Activated CD8-positive, alpha-beta memory T cell treated with anti-CD3 and anti-CD28 coated beads, Interleukin-2, amount 50 U/mL, for 48 hours (primary cell): ENCODE measurements at places on chromosomes 13 and 19.

DNA sequence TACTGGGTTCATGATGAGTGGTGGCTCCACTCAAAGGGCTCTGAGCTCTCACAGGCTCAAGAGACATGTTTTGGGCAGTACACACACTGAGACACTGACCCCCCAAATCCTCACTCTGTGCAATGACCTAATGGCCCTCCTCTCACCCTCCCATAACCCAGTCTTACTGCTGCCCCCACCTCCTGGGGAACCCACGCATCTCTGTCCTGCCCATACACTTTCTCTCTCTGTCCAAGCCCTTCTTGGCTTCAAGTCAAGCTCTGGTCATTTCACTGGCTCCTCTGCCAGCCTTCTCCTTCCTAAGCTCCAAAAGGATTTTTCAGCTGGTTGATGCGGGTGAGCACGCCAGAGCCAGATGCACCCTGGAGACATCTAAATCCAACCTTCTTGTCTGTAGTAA lies 187.9 kb upstream of the TSHZ3 start:
- DNase-seq = no peak

DNA sequence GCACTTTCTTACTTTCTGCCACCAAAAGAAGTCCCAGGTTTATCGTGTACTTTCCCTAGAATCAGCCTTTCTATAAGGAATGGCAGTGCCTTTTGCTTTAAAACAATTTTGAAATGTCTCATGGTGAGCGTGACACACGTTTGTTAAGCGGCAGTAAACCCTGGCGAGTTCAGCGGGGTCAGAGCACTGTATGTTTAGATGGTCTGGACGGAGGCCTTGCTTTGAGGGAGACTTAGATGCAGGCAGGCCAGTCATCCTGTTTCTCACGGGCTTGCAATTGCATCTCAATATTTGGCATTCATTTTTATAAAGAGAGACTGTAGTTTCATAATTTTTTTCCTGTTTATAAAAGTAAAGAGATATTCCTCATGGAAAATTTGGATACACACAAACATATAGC lies 96.4 kb downstream of the TNFRSF19 start:
- no peak for DNase-seq

DNA sequence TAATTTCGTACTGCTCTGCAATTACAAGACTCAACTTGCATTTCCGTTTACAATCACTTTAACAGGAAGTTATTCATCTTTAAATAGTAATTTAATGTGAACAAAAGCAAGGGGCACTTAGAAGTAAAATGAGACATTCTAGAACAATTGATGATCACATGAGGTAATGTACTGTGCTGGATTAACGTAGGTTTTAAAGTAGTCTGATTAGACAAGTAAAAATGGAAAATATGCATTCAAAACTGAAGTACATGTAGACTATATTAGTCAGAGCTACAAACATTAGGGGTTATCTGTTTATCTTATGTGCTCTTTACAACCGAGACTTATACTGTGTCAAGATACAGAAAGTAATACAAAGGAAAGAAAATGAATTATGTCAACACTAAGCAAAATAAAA lies 1528.0 kb downstream of the SLITRK5 start:
- no peak for DNase-seq

- DNase-seq = no peak
Observed at GRCh38 chr19:19634516-19635312, 6.7 kb upstream of the LPAR2 start.

DNA sequence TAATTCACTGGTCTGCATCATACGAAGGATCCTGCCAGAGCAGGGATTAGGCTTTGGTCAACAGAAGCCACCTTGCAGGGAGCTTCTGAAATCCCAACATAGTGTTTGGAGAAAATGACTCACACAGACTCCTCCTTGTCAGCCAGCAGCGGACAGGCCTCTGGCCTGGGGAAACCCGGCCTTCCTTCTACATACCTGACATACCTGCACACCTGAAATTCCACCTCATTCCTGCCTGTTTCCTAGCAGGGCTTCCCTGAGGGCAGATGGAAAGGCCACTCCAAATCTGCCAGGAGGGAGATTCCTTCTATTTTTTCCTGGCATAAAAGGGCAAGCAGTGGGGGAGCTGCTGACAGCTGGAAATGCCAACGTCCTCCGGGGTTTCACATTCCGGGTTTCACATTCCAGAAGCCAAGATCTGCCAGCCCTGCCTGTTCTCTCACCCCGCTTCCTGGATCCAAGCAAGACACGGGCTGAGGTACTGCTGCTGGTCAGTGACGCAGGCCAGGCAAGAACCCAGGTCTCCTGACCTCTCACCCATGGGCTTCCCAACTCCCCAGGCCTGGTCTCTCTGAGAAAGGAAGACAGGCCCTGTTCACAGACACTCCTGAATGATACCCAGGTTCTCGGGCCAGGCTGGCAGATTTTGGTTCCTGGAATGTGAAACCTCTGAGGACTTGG lies 18.2 kb upstream of the IGFL1 start:
- DNase-seq = no peak

- DNase-seq = peak; percentile 63
Observed at GRCh38 chr19:6532244-6532999, 1.6 kb downstream of the TNFSF9 start.

GRCh38 chr13:22925881-22926747 lies 254.7 kb upstream of the SGCG start:
- no peak for DNase-seq

- no peak for DNase-seq
Observed at GRCh38 chr13:40143106-40143505, 487.6 kb downstream of the COG6 start.

DNA sequence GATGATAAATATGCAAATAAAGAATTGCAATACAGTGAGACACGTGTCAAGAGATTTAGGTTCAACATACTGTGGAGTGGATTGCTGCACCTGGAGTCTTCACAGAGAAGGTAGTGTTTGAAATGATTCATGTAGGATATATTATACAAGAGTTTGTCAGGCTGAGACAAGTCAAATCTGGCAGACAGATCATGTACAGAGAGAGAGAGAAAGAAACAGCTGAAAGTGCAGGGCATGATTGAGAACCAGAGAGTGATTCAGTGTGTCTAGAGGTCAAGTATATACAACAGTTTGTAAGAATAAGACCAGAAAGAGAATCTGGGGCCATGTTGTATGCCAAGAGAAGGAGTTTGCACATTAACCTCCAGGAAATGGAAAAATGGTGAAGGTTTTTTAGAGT lies 2.1 kb upstream of the VWA8 start:
- no peak for DNase-seq

DNA sequence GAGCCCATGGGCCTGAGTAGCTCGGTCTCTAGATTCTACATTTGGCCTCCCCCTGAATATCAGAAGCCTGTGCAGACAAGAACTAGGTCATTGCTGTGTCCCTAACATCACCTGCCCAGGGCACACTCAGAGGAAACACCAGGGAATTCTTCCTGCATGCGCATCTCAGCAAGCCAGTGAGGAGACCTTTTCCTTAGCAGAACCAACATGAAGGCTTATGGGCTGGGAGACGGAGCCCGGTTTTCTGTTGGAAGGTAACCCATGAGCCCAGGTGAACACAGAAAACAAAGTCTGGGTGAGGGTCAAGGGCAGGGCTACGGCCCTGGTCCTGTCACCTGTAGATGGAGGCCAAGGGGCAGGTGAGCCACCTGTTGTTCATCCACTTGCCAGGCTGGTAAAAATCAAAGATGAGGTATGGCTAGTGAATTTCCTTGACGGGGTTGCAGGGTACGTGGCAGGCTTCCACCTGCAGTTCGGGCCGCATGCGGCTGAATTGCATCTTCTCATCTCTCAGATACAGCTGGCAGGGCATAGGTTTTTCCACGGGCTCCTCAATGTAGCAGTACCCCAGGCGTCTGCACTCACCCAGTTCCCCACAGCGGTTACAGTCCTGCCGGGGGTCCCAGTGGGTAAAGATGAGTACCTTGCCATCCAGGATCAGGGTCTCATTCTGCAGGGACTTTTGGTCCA lies 3.6 kb upstream of the FAM187B start:
- DNase-seq = peak; percentile 45

DNA sequence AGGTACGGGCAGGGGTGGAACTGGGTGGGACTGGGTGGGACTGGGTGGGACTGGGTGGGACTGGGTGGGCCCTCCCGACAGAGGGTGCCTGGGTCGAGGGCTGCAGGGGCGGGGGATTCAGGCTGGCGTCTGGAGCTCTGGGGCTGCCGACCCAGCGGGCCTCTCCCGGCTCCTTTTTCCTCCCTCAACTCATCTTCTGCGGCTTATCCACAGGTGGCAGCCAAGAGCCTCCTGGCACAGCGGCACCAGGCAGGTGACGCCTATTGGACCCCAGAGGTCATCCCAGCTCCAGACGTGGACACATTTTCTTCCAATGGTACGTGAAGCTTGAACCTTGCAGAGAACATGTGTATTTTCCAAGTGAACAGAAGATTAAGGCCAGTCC lies 533 bp downstream of the ZNF544 start:
- DNase-seq = peak; percentile 59

- DNase-seq = no peak
Observed at GRCh38 chr19:2488942-2489731, 13.2 kb downstream of the GADD45B start.

GRCh38 chr13:73001971-73002370 lies 56.8 kb upstream of the KLF5 start:
- no peak for DNase-seq

DNA sequence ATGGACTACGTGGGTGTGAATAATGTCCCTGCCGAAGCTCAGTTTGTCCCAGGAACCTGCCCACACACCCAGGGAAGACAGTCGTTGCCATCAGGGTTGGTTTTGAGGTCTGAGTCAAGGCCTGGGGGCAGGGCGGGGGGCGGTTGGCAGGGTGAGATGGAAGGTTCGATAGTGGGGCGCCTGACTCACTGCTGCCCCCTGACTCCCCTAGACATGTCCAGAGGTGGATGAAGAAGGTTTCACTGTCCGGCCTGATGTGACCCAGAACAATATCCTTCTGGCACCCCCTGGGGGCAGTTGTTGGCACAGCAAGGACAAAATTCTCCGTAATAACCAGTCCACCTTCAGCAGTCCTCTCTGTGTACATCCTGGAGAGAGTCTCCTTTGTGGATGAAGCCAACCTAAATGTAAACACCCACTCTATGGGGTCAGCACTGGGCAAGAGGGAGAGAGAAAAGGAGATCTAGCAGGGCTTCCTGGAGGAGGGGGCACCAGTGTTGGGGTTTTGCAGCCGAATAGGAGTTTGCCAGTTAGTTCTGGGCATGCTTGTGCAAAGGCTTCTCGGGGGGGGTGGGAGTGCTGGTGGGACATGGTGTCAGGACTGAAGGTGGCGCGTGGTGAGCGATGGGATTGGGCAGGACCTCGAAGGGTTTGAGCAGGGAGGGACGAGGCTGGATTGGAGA lies 19.6 kb upstream of the B3GNT3 start:
- peak; percentile 69 for DNase-seq

DNA sequence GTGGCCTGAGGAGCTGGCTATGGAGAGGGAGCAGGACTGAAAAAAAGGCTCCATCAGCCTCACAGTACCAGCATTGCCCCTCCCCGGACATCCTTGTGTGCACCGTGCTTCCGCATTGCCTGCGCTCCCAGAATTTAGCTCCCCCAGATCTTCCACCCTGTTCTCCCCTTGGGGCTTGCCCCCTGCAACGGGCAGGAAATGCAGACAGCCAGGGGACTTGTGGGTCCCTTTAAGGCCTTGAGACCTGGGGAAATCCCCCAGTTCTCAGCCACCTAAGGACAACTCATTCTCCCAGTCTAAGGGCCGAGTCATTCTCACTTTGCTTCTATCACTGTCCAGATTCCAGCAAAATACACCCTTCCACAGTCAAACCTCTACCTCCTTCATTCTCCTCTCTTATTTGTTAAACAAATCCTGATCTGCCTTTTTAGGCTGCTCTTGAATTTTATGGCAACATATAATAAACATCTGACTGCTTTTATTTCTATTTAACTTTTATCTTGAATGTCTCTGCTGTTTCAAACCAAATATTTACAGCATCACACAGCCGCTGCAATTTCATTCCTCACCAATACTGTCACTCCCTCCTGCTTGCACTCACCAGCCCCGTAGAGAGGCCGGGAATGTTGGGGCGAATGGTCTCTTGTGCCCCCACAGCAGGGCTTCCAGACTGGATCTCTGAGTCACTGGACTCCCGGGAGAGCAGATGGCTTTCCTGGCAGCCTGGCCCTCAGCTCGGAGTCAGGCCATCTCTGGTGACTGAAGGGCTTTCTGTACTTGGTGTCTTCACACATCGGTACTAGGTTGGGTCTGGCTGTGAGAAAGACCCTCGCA lies 221.9 kb downstream of the TSHZ3 start:
- no peak for DNase-seq

- no peak for DNase-seq
Observed at GRCh38 chr13:64239372-64239771, 2823.7 kb upstream of the PCDH20 start.

DNA sequence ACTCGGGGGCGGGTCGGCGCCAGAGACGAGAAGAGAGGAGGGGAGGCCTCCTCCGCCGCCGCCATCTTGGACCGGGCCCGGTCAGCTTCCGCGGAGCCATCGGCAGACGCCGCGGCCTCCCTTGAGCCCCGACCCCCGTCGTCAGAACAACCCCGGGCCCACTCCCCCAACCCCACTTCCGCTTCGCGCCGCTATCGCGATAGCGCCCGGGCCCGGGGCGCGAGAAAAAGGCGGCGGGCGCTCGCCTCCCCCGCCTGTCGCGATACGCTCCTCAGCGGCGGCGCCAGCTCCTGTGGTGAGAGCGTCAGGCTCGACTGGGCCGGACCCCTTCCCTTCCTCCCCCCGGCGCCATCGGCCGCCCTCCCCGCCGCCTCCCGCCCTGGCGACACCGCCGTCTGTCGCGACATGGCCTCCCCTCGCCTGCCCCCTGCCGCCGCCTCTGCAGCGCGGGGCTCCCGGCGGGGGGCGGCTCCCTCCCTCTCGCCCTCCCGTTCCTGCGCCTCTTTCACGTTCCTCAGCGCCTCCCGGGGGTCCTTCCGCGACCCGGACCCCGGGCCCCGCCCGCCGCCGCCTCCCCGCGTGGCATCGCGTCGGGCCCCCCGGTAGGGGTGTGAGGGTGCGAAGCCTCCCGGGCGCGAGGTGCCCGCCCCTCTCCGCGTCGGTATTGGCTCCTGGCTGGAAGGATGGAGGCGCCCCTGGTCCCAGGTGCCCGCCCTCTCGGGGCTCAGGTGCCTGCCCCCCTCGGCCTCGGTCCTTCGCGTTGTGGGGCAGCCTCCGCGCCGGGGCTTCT lies at the start of gene CNOT3:
Gene CNOT3 (plus strand): TSS at position 64 of the 790 bp plus-strand sequence. CDS start 5,217 bp downstream, outside the sequence.
- peak; percentile 71 for DNase-seq

- DNase-seq = no peak
Observed at GRCh38 chr13:88919970-88920628, 1248.9 kb downstream of the SLITRK5 start.

DNA sequence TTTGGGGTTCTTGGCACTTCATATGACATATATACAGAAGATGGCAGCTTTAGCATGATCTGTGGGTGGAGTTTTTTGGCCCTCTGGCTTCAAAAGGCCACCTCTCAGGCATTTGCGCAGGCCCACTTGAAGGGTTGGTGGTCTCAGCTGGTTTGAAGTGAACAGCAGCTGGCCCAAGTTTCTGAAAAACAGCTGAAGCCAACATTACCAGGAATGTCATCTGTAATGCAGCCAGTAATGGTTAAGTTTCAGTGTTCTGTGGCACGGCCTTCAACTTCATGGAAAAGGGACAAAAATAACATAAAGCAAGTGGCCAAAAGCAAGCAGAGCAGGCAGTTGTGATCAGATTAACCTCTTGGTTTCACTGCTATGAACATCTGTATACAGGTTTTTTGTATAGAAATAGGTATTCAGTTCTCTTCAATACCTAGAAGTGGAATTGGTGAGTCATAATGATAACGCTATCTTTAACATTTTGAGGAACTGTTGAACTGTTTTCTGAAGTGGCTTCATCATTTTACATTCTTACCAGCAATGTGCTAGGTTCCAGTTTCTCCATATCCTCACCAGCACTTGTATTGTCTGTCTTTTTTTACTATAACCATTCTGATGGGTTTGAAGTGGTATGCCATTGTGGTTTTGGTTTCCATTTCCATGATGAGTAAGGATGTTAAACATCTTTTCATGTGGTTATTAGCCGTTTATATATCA lies 245.4 kb downstream of the SHISA2 start:
- no peak for DNase-seq

- DNase-seq = peak; percentile 96
Observed at GRCh38 chr19:14479975-14480699, 5.0 kb upstream of the PTGER1 start.
